ENCODE measurements at places on chromosomes 3 and 15.

DNA sequence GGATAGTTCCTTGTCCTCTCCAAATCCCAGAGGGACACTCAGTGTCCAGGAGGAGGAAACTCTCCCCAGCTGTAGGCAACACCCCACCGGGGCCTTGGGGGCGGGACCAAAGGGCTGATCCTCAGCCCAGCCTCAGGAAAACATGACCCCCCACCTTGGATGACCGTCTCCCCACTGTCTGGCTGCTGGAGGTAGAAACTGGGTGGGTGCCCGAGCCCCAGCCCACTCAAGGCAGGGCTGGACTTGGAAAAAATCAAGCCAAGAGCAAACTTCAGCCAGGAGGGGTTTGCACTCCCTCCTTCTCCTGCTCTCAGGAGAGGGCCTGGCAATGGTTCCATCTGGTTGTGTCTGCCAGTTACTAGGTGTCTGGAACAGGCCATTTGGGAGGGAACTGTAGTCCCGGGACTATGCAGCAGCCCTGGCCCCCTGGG lies 3.6 kb upstream of the RASL12 start:
- no peak for DNase-seq

GRCh38 chr3:43285644-43286043 lies 696 bp upstream of the SNRK start:
- DNase-seq: peak; percentile 19

DNA sequence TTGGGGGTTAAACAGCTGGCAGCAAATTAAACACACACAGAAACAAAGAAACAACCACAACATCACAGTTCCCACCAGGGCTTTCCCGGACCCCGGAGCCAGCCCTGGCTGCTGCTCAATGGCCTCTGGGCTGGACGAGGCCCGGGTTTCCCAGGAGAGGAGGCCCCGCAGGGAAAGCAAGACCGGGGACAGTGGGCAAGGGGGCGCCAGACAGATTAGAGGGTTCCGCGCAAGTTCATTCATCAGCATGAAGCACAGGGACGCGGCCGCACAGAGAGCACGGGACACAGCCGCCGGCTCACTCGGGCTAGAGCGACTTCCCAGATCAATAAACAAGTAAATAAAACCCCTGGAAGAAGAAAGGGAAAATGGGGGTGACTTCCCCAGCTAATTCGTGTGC lies 66.4 kb upstream of the RPL32 start:
- DNase-seq: no peak

DNA sequence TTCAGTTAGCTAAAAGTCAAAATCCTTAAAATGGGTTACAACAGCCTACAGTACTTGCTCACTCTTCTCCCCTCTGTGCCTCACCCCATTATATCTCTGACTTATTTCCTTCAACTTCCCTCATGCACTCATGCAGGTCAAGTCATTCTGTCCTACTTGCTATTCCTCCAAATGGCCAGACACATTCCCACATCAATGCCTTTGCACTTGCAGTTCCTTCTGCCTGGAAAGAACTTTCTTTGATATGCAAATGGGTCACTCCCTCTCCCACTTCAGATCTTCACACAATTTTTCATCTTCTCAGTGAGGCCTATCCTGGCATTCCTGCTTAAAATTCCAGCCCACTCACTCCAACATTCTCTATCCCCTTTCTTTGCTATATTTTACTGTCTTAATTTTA lies 547.2 kb upstream of the TGFBR2 start:
- no peak for DNase-seq

- no peak for DNase-seq
Measured at GRCh38 chr15:84648539-84648938, 5.5 kb downstream of the WDR73 start.

DNA sequence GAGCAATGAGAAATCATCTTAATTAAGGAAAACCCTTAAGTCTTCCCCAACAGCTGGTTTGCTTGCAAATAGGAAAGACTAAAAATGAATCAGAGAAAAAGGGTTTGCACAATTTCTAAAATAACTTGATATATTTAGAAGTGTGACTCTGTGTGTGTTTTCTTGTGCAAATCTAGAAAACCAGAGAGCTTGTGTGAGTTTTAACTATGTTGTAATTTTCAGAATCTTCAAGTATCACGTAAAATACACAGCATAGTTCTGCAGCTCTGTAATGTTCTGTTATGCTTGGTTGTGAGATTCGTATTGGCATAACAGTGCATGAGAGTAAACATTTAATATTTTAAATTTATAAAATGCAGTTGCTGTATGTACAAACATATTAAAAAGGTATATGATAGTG lies 74.7 kb upstream of the GAP43 start:
- no peak for DNase-seq

DNA sequence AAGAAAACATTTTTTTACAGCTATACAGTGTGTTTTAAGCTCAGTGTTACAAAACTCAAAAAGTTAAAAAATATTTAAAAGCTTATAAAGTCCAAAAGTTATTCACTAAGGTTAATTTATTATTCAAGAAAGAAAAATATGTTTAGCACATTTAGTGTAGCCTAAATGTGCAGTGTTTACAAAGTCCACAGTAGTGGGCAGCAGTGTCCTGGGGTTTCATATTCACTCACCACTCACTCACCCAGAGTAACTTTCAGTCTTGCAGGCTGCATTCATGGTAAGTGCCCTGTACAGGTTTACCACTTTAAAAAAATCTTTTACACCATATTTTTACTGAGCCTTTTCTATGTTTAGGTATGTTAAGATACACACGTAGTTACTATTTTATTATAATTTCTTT lies 300.2 kb upstream of the TRIM42 start:
- DNase-seq: peak; percentile 16

GRCh38 chr3:13124631-13125030 lies 51.4 kb upstream of the IQSEC1 start:
- DNase-seq: no peak

DNA sequence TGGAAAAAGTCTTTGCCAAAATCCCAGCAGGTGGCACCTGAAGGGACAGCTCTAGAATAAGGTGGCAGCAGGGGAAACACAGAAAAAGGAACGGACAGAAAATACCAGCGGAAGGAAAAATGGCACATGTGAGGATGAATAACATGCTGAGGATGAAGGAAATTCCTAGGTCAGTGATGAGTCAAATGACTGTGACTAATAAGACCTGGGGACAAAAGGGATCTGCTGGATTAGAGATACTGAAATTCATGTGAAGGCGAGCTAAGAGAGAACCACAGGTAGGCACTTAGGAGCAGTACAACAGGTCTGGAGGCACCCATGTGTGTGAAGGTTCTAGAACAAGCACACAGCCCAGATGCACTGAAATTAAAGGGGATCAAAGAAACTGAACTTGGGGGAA lies 482.5 kb downstream of the FOXP1 start:
- no peak for DNase-seq

DNA sequence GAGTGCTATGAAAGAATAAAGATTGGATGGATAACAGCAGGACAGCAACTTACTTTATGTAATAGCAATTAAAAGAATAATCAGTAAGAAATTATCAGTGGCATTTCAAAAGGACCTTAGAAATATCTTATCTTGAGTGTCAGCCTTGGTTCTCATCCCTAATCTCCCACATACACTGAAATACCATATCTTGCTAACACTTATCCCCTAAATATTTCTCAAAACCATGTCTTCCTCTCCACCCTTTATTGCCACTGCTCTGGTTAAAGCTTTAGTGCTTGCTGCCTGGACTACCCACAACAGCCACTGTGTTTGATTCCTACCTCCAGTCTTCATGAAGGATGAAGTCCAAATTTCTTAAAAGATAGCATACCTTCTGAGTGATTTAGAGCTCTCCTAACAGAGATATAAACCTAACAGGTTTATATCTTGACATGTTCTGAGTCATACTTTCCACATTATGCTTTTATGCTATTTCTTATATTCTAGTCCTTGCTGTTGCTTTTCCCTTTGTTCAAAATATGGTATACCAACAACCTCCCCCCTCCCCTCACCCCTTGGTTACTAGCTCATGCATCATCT lies 202.8 kb downstream of the RSRC1 start:
- no peak for DNase-seq

DNA sequence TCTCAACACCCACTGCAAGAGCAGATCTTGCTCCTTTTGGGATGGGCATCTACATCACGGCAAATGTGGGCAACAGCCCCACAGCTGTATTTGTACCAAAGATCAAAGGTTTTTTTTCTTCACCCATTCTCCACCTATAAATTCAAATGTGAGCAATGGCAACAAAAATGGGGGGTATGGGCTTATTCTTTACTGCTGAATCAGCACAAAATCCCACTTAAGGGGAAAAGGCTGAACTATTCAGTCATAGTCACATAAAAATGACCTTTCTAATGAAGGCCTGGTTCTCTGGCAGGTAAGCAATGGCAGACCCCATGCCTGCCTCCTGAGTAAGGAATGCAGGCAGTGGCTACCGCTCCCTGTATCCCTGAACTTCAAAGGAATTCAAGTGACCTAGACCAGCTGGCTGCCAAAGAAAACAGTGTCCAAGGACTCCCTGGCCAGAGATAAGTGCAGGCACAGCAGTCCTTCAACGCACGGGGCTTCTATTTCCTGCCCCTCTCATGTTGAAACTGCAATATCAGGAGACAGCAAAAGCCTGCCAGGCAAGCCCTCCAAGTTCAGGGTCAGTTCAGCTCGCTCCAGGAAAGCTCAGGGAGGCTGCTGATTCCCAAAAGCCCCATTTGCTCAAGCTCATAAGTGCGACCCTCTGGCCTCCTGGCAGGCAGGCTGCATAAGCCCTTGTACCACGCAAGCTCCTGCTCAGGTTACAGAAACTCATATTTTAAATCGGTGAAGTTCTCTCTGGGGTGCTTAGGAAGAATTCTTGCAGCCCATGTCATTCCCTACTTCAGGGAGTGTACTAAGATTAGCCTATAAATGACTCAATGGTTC lies 134.1 kb downstream of the PDZRN3 start:
- DNase-seq: peak; percentile 9

GRCh38 chr3:183692436-183692835 lies 5.2 kb upstream of the YEATS2 start:
- peak; percentile 14 for DNase-seq

GRCh38 chr3:9695345-9695744 lies 8.3 kb upstream of the CPNE9 start:
- DNase-seq: no peak

DNA sequence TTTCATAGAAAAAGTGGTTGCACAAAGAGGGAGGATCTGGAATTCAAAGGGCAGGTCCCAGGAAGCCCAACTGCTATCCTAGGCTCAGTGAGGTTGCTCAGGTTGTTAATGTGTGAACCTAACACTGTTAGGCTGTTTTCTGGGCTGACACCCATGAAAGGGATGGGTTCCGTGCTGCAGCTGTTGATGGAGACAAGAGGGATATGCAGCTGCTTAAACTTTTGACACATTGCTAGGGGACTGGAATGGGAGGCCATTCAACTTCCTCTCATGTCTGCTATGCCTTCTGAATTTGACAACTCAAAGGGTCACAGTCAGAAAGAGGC lies 198.0 kb upstream of the NR2E3 start:
- DNase-seq: peak; percentile 29

DNA sequence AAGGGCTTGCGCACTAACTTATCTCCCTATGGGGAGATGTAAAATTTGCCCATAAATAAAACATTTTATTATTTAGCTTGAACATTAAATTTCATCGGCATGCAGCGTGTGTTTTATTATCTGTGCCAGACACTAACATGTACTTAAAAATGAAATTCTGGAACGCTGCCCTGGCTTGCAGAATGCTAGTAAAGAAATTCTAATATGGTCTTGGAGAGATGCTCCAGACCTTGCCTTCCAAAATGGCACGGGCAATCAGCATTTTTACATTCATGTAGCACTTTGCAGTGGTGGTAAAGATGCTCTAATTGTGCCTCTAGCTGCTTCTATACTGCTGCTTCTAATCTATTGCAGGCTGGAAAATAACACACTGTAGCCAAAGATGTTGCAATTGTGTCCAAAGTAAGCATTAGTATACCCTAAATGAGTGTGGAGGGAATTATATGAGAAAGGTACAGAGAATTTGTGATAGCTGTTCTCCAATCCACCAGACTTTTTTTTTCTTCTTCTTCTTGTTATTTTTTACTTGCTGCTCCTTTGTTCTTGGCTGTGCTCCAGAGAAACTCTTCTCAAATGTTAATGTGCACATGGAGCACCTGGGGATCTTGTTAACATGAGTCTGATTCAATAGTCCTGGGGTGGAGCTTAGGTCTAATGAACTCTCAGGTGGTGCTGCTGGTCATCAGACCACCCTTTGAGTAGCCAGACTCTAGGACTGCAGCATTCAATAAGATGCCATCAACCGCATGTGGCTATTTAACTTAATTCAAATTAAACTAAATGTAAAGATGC lies 47.3 kb downstream of the CRABP1 start:
- peak; percentile 60 for DNase-seq
